Natural killer cell (primary cell): ENCODE measurements at places on chromosomes 1 and 21. TPM values are rescaled to one million over a fixed set of nuclear protein-coding genes. Genes with fewer than 3 reads are reported as not detected.

The PAQR6 gene
- total RNA-seq: 2.6 TPM

The SLC5A9 gene
- not detected for total RNA-seq

DNA sequence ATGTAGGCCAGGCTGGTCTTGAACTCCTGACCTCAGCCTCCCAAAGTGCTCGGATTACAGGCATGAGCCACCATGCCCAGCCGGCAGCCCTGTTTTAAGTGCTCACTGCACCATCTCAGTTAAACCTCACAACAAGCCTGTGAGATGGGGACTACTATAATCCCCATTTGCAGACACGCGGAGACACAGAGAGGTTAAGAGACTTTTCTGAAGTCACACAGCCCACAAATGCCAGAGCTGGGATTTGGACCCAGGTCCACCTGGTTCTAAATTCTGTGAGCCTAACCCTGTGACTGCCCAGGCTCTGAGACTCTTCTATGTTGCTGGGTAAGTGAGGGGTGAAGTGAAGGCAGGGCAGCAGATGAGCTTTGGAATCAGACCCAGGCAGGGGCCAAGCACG, 6.4 kb downstream of the PADI1 start:
- DNase-seq: no peak

DNA sequence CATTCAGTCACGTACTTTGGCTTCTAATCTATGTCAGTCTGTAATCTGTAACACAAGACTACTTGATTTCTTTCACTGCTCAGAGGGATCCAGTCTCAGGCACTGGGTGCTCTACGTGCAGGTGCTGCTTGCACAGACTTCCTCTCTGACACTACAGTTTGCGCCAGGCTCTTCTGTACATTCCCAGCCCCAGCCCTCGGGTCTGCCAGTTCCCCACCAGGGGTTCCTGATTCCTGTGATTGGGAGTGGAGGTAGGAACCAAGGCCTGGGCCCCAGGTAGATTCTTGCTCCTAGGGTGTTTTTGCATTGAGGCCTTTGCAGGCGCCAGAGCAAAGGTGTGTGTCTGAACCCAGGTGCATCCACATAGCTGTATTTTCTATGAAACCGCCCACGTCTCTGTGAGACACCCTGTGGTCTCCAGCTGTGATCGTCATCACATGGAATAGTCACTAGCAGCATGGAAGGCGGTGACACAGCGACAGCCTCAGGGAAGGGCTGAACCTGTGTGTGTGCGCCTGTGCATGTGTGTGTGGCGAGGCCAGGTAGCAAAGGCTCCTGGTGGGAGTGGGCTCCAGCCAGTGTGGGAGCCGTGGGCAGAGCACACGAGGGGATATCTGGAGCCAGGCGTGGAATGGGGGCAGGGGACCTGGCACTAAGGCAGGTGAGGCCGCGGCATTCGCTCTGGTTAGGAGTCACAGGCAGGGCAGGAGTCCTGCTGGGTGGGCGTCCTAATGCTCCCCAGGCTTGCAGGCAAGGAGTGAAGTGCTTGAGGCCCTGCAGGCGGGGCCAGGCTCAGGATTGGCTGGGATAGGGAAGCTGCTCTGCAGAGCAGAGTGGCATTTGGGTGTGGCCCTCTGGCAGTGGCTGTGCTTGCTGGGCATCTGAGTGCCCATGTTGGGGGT, 5.2 kb downstream of the GJC2 start:
- no peak for DNase-seq

- DNase-seq: no peak
These were observed 74.6 kb upstream of the IPO9 start for GRCh38 chr1:201754353-201754752.

- no peak for DNase-seq
These were observed 16.6 kb upstream of the ZRANB2 start for GRCh38 chr1:71097428-71097827.
